ENCODE measurements at places on chromosomes 2 and 18.

- DNase-seq: no peak
These were observed 31.3 kb upstream of the LINC00305 start for GRCh38 chr18:64180171-64180570.

DNA sequence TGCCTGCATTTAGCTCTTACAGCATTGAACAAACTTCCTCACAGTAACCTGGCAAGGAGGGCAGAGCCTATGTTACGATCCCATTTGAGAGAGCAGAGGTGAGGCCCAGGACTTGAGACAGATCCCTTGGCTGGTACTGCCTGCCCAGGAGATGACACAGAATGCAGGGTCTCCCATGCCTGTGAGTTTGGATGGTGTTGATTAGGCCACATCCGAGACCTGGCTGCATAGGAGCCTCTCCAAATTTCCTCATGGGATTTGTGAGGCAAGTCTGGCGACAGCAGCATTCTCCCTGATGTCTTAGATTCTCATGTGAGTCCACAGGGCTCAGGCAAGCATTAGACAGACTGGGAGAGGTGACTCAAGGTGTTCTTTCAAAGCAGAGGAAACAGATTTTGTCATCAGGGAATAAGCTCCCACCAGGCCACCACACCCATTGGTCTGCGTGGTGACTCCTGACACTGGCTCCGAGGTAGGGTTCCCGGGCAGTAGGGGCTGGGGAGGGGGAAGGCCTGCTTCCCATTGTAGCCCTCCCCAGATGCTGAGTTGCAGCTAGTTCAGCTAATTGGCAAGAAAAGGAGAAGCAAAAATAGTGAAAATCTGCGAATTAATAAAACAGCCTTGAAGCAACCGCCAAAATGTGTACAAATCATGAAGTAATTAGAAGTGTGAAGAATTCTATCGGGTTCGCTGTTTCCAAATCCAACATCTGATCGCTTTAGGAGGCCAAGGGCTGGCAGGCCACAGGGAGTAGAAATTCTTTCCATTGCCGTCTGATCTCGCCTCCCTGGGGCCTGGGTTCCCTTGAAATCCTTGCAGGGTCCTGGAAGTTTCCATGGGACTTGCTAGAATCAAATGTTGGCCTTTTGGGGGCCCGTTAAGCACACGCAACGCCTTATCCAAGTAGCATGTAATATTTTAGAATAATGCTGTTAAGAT lies 68.0 kb downstream of the MAPK4 start:
- no peak for DNase-seq

DNA sequence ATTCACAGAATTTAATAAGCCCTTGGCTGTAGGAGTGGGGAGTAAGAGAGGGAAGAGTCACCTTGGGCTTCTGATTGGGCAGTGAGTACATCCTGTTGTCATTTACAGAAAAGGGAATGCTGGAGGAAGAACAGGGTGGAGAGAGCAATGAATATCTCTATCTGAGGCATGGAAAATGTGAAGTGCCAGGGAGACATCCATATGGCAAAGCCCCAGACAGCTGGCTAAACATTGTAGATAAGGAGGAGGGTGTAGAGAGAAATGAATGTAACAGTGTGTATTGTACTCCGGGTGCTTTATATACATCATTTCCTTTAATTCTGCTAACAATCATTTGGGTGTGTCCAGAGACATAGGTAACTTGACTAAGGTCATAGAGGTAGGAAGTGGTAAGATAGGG lies 103.5 kb downstream of the UPP2 start:
- DNase-seq: no peak

DNA sequence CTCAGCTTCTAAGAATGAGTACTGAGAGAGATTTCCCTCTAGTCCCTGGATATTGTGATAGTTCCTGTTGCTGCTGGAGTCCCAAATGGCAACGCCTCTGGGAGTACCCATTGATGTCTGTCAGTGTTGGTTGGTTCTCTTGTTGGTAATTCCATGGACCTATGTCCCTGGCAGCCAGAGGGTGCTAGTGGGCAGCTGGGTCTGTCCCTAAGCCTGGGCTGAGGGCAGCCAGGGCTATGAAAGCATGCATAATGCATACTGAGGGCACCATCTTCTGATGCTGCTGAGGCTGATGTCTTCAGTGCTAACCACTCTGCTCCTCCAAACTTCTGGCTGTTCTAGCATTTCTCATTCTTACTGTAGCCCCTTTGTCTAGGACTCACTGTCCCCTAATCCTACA lies 35.9 kb downstream of the NABP1 start:
- DNase-seq: no peak

GRCh38 chr2:167965907-167966761 lies 281.3 kb downstream of the STK39 start:
- DNase-seq: no peak

DNA sequence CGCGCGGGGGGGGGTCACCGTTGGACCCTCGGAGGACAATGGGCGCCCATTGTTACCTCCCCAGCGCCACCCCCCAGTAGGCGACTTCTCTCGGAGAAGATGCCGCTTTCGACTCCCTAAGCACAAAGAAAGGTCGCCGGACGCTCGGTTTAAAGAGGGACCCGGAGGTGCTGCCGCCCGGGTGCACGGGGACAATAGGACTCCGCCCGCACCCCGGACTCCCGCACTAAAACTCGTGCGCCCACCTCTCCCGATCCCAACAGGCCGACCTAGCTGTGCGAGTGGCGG lies 318 bp upstream of the CDC42EP3 start:
- no peak for DNase-seq

- DNase-seq: peak; percentile 66
These were observed 829 bp downstream of the ACVR1C start for GRCh38 chr2:157627594-157628476.

DNA sequence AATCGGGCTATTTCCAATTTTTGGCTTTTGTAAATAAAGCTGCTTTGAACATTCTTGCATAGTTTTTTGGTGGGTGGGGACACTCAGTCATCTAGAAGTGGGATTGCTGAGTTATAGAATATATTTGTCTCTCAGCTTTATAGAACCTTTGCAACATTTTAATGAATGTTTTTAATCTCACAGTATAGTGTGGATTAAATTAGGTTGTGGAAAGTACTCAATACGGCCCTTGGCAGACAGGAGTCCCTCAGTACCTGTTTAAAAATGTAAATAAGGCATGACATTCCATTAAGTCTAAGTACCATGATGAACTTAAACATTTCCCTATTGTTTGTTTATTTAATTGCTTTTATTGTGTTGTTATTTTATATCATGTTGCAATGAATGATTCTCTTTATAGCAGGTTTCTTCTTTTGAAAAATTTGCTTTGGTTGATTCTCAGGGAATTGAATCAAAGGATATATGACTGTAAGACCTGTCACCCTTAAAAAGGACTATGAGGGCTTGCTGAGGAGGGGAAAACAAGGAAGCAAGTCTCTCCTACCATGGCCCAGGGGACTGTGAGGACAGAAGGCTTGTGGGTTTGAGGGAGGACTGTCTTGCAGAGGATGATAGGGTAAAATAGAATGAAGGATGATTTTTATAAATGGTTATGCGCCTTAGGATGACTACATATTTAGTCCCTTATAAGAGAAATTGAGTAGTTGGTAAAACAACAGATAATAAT lies 165.1 kb downstream of the RPIA start:
- no peak for DNase-seq

GRCh38 chr2:50535971-50536759 lies 495.8 kb downstream of the NRXN1 start:
- no peak for DNase-seq

- no peak for DNase-seq
These were observed 25.0 kb upstream of the ASXL2 start for GRCh38 chr2:25903216-25903776.

GRCh38 chr18:21194871-21195771 lies 46.9 kb upstream of the GREB1L start:
- DNase-seq: no peak

- DNase-seq: peak; percentile 39
These were observed 56.7 kb upstream of the MSTN start for GRCh38 chr2:190119257-190119656.

DNA sequence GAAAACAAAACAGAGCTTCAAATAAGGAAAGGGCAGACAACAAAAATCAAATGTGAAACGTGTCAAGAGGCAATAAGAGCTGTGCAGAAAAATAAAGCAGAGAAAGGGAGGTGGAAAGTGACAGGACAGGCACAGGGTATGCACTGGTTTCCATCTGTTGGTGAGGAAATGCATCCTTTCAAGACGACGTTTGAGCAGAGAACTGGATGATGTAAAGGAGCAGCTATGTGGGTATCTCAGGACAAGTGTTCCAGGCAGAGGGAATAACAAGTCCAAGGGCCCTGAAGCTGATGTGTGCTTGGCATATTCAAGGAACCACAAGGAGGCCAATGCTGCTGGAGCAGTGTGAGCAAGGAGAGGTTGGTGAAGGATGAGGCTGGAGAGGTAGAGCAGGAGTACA lies 168.9 kb upstream of the SERPINE2 start:
- no peak for DNase-seq

GRCh38 chr2:69975136-69975852 lies 13.9 kb upstream of the ASPRV1 start:
- no peak for DNase-seq

DNA sequence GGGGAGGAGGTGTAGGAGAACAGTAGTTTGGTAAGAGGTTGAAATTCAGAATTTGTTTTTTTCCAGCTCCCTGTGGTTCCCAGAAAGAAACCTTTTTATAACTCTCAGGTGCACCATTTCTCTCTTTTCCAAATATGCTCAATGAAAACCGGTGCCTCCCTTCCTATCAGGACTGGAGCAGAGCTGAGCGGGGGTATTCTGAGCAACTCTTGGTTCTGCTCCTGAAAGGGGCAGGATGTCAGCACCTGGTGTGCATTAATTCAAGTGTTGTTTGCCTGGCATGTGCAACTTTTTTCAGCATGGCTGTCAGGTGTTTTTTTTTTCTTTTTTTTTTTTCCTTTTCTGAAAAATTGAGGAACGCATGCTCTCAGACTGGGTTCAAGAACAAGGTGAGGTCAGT lies 74.1 kb downstream of the MAPK4 start:
- DNase-seq: no peak

GRCh38 chr2:62660582-62661262 lies 44.8 kb upstream of the EHBP1 start:
- no peak for DNase-seq

- no peak for DNase-seq
These were observed 124.8 kb upstream of the NYAP2 start for GRCh38 chr2:225274751-225275150.

- DNase-seq: no peak
These were observed 152.8 kb upstream of the STK17B start for GRCh38 chr2:196324211-196324610.

DNA sequence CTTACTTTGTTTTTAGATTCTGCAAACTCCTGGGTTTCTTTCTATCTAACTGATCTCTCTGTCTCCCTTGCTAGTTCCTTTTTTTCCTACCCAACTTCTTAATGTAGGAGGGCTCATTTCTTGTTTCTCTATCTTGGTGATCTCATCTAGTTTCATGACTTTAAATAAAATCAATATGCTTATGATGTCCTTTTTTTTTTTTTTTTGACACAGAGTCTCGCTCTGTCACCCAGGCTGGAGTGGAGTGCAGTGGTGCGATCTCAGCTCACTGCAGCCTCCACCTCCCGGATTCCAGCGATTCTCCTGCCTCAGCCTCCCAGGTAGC lies 42.2 kb upstream of the IL1RL1 start:
- DNase-seq: no peak

DNA sequence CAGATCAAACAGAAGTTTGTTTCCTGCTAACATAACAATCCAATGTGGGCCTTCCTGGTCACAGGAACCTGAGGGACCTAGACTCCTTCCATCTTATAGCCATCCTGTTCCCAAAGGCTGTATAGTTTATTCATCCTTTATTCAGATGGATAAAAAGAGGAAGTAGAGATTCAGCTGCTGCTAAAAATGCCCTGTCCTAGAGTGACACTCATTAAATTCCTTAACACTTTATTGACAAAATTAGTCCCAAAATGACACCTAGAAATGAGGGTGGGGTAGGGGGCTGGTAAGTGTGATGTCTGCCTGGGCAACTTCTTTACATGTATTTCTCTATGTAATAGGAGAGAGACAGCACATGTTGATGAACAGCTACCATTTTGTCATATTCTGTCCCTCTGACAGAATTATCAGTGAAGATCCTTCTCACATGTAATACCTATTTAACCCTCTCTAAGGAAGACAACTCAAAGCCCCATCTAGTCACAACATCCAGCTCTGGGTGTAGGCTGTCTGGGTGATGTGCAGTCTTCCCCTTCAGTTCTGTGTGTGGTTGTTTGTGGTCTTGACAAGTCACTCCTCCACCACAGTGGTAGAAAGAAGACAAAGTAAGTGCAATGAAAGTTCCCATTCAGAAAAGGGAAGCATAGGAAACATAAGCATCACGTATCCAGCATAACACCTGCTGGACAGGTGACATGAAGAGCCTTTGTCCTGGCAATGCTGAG lies 253.9 kb upstream of the CNTNAP5 start:
- no peak for DNase-seq

GRCh38 chr2:98580656-98581284 lies 27.5 kb downstream of the COA5 start:
- DNase-seq: no peak
